ENCODE measurements at places on chromosomes 7 and 10. TPM values are rescaled to one million over a fixed set of nuclear protein-coding genes. Genes with fewer than 3 reads are reported as not detected.

DNA sequence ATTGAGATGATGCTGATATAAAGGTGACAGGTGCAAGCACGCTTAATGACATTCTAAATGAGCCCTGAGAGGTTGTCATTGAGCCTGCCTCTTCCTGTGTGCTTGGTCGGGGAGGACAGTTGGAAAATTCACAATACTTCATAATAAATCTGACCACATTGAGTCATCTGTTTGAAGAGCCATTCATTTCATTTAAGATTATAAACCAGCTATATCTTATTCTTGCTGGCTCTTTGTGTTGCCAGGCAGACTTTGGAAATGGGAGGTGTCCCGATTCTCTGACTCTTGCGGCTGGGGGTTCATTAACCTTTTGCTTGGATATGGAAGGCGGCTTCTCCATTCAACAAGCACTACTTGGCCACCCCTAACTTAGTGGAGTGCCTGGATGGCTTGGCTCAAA, 198.2 kb downstream of the FANK1 start:
- DNase-seq: no peak

DNA sequence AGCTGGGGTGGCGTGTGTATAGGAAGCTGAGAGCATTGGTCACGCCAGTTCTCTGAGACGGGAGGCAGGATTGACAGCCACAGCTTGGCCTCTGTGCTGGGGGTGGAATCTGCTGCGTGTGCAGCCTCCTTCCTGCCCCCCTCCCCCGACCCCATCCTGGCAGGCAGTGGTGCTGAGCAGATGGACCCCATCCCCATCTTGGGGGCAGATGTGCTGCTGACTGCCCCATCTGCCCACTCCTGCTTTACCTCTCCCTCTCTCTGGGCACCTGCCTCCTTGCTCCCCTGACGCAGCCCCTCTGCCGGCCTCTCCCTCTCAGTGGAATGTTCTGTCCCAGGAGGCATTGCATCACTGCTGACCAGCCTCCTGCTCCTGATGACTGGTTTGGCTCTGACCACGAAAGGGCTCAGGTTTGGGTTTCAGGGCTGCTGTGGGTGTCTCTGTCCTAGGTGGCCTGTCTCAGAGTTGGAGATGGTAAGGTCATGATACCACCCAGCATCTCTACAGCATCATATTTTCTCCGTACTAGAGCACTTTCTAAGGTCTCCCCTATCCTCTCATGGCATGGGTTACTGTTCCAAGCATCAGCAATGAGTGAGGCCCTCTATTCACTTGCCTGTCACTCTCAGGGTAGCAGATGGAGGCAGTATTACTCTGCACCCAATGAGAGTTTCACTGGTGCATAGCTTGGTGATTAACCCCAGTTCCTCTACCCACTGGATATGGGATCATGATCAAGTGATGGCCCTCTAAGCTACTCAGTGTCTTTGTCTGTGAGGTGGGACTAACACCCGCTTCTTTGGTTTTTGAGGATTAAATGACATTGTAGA, 81.9 kb downstream of the RBM20 start:
- DNase-seq: no peak

SPDYE6 gene
- polyA plus RNA-seq: 0.18 TPM

GRCh38 chr10:90947030-90947960, 26.4 kb upstream of the ANKRD1 start:
- no peak for DNase-seq
